ENCODE measurements at places on chromosomes 3 and 15.

DNA sequence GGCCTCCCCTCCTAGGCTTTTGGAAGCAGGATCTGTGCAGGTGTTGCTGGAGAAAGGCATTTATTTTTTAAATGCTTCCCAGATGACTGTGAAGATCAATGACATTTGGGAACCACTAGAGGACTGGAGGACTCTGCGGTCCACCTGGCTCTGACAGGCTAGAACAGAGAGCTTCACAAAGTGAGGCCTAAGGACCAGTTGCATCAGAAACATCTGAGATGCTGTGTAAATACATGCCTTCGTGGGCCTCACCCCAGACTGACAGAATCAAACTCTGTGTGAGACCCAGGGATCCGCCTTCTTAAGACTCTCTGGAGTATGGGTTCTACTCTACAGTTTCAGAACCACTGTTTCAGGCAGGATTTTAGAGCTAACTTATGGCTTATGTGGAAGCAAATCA is 105.0 kb upstream of the ICE2 start:
- no peak for DNase-seq

- DNase-seq = no peak
Measured at GRCh38 chr15:39934397-39935071, 619 bp downstream of the EIF2AK4 start.

DNA sequence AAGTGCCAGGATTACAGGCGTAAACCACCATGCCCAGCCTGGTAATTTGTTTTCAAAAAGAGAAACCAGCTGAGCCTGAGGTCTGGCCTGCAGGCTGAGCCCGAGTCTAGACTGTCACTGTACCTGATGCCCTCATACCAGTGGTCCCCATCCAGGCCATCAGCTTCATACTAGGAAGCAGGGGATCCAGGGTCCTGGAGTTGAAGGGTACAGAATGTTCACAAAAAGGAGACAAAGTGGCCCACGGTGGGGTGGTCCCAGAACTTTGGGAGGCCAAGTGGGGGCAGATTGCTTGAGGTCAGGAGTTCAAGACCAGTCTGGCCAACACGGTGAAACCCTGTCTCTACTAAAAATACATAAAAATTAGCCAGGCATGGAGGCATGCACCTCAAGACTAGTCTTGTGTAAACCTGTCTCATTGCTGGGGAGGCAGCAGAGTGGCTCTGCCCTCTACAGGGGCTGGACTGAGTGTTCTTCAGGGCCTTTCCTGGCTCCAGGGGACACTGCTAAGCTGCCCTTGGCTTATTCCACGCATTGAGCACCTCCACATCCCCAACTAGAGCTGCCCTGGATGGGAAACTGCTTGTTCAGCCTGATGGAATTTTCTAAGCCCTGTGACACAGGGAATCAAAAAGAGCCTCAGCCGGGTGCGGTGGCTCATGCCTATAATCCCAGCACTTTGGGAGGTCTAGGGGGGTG is 7.9 kb upstream of the HHATL start:
- DNase-seq = no peak

- DNase-seq = no peak
Measured at GRCh38 chr15:31004220-31004733, 12.8 kb upstream of the MTMR10 start.

DNA sequence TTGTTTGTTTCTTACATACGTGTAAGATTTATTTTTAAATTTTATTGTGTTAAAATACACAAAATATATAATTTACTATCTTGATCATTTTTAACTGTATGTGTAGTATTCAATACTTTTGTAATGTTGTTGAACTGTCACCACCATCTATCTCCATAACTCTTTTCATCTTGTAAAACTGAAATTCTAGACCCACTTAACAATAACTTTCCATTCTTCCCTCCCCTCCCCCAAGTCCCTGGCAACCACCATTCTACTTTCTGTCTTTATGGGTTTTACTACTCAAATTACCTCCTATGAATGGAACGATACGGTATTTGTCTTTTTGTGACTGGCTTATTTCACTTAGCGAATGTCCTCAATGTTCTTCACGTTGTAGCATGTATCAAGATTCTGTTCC is 262.1 kb upstream of the CHRM5 start:
- no peak for DNase-seq

- DNase-seq = no peak
Measured at GRCh38 chr15:78242128-78242527, 7.8 kb upstream of the ACSBG1 start.

- no peak for DNase-seq
Measured at GRCh38 chr3:115768661-115769060, 145.4 kb downstream of the GAP43 start.

GRCh38 chr3:94420931-94421330 is 358.1 kb downstream of the NSUN3 start:
- no peak for DNase-seq

DNA sequence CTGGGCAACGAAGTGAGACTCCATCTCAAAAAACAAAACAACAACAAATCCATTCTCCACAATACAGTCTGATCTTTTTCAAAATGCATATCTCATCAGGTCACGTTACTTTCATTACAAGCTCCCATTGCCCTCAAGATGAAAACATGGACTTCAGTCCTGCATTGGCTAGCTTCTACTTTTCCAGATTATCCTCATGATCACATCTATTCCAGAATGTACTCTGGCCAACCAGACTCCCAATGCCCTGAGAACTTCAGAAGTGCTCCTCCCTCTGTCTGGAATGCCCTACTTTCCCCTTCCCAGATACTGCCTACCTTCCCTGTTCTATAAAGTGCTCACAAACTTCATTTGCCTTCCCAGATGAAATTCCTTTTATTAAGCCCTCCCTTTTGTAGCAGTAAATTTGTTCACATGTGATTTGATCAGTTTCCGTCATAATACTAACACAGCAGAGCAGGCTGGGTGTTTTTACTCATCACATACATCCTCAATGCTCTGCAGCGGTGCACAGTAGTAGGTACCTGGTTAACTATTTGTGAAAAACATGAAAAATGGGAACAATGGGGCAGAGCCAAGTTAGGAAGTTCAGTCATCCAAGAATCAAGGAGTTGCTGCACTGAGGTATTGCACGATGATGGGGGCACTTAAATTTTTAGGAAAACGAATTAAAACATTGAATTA is 5.3 kb downstream of the RPL22L1 start:
- DNase-seq = no peak

DNA sequence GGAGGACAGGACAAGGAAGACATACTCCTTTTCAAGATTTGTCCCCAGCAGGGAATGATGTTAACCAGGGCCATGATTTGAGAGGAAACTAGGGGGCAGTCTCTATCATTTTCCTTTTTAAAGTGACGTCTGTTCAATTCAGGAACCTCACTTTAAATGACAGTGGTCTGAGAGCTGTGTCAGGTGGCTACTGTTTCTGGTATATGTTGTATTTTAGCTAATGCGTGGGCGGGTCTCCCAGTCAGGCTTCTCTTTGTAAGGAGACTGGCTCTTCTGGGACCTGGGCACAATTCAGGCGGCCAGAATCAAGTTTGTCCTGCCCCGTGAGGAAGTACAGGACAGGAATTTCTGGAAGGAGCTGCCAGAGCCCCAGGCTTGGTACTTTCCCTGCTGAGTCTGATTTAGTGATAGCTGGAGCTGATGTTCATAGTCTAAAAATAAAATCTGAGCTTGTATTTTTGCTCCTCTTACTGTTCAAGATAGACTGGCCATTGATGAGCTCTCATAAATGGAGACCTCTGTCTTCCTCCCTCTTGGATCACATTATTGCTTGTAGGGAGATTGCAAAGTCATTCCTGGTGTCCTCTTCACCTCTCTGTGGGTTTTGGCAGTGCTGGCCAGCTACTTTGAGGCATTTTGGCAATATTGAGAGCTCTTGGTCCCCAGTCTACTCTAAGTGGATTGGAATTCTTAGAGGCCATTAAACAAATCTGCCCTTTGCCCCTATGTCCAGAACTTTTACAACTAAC is 25.6 kb downstream of the SQOR start:
- DNase-seq = no peak

DNA sequence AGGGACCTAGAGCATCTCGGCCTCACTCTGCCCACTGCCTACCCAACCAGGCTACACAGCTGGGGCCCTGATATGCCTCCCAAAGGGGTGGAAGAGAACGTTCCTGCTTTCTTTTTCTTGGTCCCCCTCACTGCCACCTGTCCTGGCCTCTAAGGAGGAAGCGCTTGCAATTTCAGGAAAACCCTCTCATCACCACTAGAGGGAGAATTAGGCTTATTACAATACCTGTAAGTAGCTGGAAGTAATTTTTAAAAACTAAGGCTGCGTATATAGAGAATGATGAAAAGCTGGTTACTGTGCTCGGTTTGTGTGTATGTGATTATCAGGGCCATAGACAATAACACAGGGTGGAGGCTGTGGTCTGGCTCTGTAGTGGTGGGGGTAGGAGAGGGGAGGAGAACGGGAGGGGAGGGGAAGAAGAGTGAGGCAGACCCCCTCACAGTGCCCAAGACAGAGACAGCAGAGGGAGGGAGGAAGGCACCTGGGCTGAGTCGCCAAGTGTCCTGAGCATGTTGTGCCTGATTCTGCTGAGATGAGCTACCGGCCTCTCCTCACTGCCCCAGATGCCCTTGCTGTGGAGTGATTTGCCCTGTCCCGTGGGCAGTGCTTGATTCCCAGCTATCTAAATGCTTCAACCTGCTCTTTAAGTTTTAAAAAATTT is 3.3 kb downstream of the GABRG3 start:
- no peak for DNase-seq

DNA sequence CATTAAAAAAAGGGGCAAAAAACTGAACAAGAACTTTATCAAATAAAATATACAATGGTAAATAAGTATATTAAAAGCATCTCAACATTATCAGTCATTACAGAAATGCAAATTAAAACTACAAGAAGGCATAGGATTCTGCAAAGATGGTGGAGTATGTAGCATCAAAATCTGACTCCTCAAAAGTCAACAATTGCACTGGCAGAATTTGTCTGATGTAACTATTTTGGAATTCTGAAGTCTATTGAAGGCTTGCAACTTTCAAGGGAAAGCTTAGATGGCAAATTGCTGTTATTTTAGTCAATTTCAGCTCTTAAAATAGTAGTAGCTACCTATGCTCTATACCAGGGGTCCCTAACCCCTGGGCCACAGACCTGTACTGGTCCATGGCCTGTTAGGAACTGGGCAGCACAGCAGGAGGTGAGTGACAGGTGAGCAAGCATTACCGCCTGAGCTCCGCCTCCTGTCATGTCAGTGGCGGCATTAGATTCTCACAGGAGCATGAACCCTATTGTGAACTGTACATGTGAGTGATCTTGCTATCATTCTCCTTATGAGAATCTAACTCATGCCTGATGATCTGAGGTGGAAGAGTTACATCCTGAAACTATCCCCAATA is 107.6 kb downstream of the TGFBR2 start:
- no peak for DNase-seq

- DNase-seq = no peak
Measured at GRCh38 chr3:114092151-114093015, 35.8 kb downstream of the QTRT2 start.

- no peak for DNase-seq
Measured at GRCh38 chr3:18729671-18730070, 304.5 kb upstream of the SATB1 start.

DNA sequence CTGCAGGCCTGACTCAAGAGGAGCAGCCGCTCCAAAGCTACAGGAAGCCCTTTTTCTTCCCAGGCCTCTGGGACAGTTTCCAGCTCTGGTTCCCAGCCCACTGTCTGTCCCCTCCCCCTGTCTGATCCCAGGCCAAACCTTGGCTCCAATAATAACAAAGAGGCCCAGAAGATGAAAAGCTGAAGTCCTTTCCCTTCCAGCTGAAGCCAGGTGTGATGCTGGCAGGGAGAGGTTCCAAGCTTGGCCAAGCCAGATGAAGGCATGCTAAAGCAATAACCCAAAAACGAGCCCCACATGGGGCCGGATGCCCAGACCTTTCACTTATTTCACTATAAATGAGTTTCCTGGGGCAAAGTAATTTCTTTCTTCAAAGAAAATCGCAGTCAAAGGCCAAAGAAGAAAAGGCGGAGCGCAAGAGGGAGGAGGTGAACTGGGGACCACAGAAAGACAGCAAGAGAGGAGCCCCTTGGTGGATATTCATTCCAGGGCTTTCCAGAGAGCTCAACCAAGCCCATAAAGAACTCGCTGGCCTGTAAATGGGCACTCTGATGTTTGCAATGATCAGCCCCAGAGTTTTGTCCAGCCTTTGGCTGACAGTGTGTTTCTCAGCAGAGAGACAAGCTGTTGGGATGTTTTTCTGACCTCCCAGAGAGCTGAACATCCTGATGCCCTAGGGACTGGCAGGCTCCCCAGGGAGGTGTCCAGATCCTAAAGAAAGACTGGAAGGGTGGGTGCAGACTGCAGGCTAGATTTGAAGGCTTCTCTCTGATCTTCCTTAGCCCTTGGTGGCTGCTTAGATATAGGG is 157.6 kb downstream of the UACA start:
- DNase-seq = peak; percentile 42

GRCh38 chr15:75425966-75426500 is 25.5 kb downstream of the SIN3A start:
- DNase-seq = no peak

DNA sequence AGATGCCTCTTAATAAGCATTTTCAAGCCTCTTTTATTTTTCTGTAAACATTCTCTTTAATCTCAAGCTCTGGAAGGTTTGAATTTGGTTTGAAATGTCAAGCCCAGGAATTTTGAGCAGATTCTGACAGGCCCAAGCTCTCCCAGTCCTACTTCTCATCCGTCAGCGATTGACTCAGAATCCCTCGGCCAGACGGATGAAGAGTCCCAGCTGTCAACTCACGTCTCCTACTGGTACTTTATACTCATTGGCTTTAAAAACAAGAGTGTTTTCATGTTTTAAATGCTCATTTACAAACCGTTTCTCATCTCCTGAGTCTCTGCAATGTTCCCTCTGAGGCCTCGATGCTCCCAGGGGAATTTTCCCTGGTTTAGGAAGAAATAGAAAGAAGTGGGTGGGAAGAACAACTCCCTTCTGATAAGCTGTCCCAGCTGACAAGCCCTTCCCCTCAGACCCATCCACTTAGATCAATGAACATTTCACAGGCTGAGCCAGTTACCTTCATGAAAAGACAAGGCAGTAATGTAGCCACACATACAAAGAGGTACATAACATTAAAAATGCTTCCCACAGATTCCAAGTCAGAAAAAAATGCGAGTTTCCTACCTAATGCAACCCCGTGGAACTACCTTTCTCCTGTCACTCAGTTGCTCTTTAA is 478.2 kb upstream of the DPH6 start:
- DNase-seq = no peak
